ENCODE measurements at places on chromosomes 2 and 18.

- DNase-seq: no peak
Measured at GRCh38 chr2:43676322-43677050, at the start of gene C1GALT1C1L. C1GALT1C1L (minus strand) TSS chr2:43676429; CDS start chr2:43676322, 107 bp downstream.

DNA sequence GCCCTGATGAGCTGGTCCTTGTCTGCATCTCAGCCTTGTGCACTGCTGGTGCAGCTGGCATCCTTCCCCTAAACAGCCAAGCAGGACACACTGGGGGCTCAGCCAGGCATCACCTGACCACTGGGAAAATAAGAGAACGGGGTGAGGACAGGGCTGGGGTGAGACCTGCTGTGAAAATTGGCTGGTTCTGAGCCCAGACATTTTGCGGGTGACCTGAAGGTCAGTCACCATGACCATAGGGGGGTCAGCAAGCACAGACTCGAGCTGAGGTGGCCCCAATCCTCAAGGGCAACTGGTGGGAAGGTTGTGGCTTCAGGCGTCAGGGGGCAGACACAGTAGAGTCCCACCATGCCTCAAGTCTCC lies 144.9 kb upstream of the TWIST2 start:
- no peak for DNase-seq

DNA sequence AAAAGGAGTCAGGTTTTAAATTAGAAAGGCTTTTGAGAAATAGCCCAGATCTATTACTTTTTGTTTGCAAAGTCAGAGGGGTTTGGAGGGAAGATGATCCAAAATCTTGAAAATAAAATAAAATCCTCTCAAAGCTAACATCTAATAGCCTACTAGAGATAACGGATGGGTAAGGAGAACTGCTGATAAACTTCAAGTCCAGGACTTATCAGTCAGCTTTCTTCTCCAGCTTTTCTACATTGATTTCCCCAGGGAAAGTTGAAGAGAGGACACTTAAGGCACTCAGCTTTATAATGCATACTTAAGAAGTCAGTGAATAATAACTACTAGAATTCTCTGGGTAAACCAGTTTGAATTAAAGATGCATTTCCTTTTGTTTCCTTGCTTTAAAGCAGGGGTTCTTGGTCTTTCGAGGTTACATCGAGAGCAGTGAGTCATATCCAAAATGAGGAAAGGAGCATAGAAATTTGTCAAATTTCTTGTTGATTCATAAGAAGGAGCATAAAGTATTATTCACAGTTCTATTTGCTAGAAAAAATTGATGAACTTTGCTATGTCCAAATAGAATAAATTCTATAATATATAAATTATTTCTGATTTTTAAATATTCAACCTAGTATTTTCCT lies 43.2 kb upstream of the ITPRID2 start:
- peak; percentile 66 for DNase-seq

- peak; percentile 58 for DNase-seq
Measured at GRCh38 chr2:119544075-119544938, at the start of gene CFAP221. CFAP221 (plus strand) TSS chr2:119544449; CDS start chr2:119546132, 1,683 bp downstream.

GRCh38 chr2:218881744-218882460 lies 1.2 kb downstream of the WNT10A start:
- no peak for DNase-seq

GRCh38 chr2:127641846-127642507 lies 4.0 kb upstream of the GPR17 start:
- DNase-seq: no peak

- no peak for DNase-seq
Measured at GRCh38 chr2:16774091-16774490, 108.5 kb upstream of the CYRIA start.

- DNase-seq: peak; percentile 37
Measured at GRCh38 chr2:58614219-58614618, 373.1 kb upstream of the FANCL start.

All from suppressor macrophage treated with lipopolysaccharide for 4 hours (primary cell).